ENCODE measurements at places on chromosomes 7 and 10. TPM values are rescaled to one million over a fixed set of nuclear protein-coding genes. Genes with fewer than 3 reads are reported as not detected.

The TRUB1 gene
- 12.0 TPM for polyA plus RNA-seq

The INHBA gene
- 5.8 TPM for polyA plus RNA-seq

The RNF32 gene
- 2.3 TPM for polyA plus RNA-seq

The BAZ1B gene
- polyA plus RNA-seq: 54.6 TPM

The RBAK gene
- 4.7 TPM for polyA plus RNA-seq

The ADAM12 gene
- 6.4 TPM for polyA plus RNA-seq

The ZNF746 gene
- polyA plus RNA-seq: 5.9 TPM

DNA sequence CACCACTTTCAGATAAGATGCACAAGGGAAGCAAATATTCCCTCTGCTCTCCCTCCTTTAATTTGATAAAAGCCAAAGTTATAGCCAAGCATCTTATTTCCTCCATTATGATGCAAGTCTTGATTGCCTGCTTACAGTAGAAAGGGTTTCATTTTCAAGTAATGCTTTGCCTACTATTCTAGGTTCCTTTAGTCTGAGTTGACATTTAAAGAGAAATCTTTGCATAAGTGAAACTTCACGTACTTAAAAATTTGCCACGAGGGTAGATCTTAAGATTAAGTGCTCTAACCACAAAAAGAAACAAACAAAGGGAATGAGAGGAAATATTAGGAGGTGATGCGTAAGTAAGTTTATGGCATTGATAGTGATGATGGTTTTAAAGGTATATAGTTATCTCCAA lies 78.1 kb upstream of the VWDE start:
- DNase-seq: no peak

GRCh38 chr7:29609162-29610037 lies 45.8 kb downstream of the PRR15 start:
- DNase-seq: no peak

- DNase-seq: no peak
Observed at GRCh38 chr10:44950326-44951225, 9.0 kb upstream of the RASSF4 start.

DNA sequence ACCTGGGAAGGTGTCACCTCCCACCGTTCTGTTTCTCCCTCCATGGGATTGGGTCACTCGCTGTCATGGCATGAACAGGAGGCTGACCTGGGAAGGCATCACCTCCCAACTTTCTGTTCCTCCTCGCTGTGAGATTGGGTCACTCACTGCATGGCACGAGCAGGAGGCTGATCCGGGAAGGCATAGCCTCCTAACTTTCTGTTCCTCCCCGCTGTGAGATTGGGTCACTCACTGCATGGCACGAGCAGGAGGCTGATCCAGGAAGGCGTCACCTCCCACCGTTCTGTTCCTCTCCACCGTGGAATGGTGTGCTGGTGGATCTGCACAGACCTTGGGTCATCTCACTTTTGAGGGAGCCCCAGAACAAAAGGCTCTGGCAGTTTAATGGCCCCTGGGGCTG lies 239.2 kb upstream of the PRKCQ start:
- DNase-seq: no peak

DNA sequence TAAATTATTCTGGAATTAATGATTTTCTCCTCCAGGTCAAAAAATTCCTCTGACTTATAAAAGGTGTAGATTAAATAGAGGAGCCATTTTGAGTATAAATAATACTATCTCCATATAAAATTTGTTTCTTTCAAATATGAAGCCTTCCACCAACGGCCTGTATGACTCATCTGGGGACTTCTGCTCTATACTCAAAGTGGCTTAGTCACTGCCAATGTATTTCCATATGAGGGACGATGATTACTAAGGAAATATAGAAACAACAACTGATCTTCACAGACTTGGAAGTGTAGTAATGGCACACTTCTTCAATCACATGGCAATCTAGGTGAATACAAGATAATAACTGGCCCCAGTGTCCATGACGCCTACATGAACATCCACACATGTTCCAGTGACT lies 335.6 kb upstream of the HGF start:
- no peak for DNase-seq

- DNase-seq: peak; percentile 50
Observed at GRCh38 chr10:69766161-69766910, 35.4 kb upstream of the COL13A1 start.

- no peak for DNase-seq
Observed at GRCh38 chr10:119362122-119362521, 154.8 kb downstream of the GRK5 start.

DNA sequence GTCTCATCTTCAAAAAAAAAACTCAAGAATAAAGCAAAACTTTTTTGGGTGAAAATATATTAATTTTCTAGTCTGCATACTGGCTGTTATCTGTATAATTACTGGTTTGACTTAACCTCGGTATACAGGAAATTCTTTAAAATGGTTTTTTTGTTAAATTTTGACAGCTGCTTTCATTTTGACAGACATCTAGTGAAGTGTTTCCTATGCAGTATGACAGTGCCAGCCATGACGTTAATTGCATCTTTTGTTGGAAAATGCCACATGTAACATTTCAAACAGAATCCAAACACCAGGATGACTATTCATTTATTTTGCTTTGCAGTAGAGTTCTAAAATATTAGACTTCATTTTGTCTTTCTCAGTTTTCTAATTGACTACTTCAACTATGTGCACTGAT lies 460.4 kb downstream of the NXPH1 start:
- DNase-seq: no peak

GRCh38 chr10:127989481-127990012 lies 82.6 kb downstream of the PTPRE start:
- no peak for DNase-seq

- DNase-seq: no peak
Observed at GRCh38 chr10:61779950-61780659, 117.4 kb downstream of the CABCOCO1 start.

DNA sequence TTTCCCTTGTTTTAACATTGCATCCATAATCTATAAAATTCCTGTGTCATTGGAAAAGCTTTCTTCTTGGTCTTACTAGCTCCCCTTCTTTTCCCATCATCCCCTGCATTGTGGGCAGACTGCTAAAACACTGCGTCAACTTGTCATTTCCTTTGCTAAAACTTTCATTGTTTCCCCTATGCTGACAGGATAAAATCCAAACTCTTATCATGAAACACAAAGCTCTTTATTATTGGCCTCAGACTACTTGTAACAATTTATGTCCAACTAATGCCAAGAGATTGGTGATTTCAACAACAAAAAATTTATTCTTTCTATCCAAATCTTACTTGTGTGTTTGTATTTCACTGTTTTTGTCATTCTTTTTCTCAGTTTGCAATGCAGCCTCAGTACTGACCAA lies 339.1 kb downstream of the HGF start:
- no peak for DNase-seq

- DNase-seq: no peak
Observed at GRCh38 chr7:21869785-21870402, 75.8 kb downstream of the CDCA7L start.

DNA sequence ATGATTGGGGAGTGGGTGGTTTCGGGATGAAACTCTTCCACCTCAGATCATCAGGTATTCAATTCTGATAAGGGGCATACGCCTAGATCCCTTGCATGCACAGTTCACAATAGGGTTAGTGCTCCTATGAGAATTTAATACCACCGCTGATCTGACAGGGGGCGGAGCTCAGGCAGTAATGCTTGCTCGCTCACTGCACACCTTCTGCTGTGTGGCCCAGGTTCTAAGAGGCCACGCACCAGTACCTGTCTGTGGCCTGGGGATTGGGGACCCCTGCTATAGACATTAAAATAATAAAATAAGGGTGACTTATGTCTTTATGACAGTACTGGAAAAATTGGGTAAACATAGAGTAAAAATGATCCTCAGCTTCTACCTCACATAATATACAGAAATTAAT lies 66.1 kb downstream of the SAMD9 start:
- DNase-seq: no peak

DNA sequence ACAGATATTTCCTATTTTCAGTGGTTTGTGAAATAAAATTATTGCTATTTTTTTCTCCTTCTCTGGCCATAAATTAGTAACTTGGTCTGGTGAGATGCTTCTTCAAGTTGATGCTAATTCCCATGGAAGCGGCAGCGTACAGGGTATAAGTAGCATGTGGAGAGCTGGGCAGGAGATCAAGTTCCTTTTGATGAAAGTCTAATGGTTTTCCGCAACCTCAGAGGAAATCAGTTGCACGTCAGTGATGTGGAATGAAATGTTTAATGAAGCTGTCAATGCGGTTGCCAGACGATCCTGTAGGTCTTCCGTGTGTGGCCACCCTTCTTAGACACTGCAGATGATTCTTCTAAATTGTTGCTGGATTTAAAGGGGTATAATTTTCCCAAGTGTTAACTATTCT lies 236.4 kb upstream of the GRM3 start:
- DNase-seq: no peak

DNA sequence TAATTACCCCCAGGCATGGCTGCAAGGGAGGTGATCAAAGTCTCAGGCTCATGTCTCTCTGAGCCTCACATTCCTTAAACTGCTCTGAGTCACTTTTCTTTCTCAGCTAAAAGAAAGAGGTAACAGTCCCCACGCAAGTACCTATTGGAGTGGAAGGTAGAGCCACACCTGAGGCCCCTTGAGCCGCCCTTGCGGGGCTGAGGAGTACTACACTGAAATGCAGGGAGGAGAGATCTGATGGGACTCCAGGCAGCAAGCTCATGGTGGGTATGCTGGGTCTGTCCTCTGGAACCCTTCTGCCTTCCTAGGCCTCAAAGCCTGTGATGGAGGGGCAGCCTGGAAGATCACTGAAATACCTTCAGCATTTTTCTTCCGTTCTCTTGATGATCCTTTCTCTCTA lies 960.0 kb downstream of the DNAJB9 start:
- no peak for DNase-seq

DNA sequence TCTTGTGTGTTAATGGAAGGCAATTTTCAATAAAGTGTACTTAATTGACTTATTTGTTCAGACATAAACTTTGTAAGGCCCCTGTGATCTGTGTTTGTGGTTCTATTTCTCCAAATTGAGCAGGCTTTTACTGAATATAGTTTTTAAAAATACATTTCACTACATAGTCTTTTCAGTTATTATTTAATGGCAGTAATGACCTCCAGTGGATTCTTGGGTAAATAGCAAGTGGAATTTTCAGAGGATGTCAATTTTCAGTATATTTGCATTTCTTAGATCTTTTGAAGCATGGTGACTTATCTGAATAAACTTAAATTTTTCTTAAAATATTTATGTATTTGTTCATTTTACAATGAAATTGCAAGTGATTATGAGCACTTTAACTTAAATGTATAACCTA lies 203.1 kb upstream of the PCLO start:
- no peak for DNase-seq

GRCh38 chr7:129671266-129671665 lies 59.7 kb downstream of the NRF1 start:
- DNase-seq: no peak

GRCh38 chr7:46603780-46604179 lies 682.7 kb upstream of the IGFBP3 start:
- peak; percentile 71 for DNase-seq

GRCh38 chr10:132671228-132672154 lies 114.5 kb downstream of the NKX6-2 start:
- DNase-seq: no peak

GRCh38 chr10:63294781-63295180 lies 161.7 kb downstream of the NRBF2 start:
- no peak for DNase-seq
